Smooth muscle cell of the umbilical artery (primary cell): ENCODE measurements at places on chromosomes 6 and 20. TPM values are rescaled to one million over a fixed set of nuclear protein-coding genes. Genes with fewer than 3 reads are reported as not detected.

FAM8A1 gene
- 24.1 and 27.0 TPM in 2 replicates for total RNA-seq

GGTLC1 gene
- not detected in 2 replicates for total RNA-seq

HTR1E gene
- total RNA-seq = not detected in 2 replicates

FRK gene
- 0.09 and 0.30 TPM in 2 replicates for total RNA-seq

SH3BGRL2 gene
- total RNA-seq = 4.2 and 7.2 TPM in 2 replicates

SEL1L2 gene
- 0.89 TPM in 1 of 2 replicates, not detected in the other for total RNA-seq

TNFRSF6B gene
- 16.3 and 95.5 TPM in 2 replicates for total RNA-seq

OR2J3 gene
- total RNA-seq = not detected in 2 replicates

ZBP1 gene
- not detected in 2 replicates for total RNA-seq
